Nucleus accumbens (tissue), 56 donors: ENCODE measurements at places on chromosomes 2 and 18.

DNA sequence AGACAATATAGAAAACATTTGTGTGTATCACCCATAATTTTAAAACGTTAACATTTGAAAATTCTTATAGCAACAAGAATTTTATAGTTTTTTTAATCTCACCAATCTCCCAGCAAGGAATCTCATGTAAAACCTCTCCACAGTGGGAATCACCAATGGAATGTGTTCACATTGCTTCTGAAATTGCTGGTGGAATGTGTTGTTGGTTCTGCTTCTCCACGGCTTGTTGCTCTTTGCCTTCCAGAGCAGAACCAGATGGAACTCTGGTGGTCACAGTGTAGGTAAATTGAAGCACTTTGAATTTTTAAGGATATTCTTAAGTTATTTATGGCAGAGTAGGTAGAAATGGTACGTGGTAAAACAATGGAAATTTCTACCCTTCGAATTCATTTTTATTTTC, 35.1 kb downstream of the DCAF17 start:
- DNase-seq, result no peak

- no peak for DNase-seq
These were observed 58.4 kb downstream of the SMAD4 start for GRCh38 chr18:51088410-51088809.

- DNase-seq, result no peak
These were observed 28.4 kb downstream of the ITGA4 start for GRCh38 chr2:181485638-181485946.

DNA sequence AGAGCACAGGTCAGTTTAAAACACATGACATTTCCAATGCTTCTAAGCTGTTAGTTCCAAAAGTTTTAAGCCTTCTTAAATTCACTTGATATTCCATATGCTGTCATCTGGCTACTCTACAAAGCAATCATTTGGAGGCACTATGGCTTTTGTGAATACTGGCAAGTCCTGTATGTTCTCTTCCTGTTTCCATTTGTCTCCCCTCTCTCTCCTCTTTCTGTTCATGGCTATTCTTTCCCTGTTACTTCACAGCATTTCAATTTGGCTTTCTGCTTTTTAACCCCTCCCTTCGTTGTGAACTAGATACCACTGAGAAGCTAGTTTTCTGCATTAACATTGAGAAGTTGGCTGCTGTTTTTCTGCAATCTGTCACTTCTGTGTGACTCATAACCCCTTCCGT, 1337.2 kb upstream of the CELF4 start:
- DNase-seq, result no peak

DNA sequence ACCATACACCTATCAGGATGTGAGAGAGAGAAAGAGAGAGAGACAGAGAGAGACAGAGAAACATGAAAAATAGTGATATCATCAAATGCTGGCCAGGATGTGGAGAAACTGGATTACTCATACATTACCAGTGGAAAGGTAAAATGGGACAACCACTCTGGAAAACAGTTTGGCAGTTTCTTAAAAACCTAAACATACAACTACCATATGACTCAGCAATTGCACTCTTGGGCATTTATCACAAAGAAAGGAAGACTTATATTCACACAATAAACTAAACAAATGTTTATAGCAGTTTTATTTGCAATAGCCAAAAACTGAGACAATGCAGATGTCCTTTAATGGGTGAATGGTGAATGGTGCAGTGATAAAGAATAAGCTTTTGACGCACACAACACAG, 29.1 kb downstream of the SLC4A3 start:
- DNase-seq, result no peak

DNA sequence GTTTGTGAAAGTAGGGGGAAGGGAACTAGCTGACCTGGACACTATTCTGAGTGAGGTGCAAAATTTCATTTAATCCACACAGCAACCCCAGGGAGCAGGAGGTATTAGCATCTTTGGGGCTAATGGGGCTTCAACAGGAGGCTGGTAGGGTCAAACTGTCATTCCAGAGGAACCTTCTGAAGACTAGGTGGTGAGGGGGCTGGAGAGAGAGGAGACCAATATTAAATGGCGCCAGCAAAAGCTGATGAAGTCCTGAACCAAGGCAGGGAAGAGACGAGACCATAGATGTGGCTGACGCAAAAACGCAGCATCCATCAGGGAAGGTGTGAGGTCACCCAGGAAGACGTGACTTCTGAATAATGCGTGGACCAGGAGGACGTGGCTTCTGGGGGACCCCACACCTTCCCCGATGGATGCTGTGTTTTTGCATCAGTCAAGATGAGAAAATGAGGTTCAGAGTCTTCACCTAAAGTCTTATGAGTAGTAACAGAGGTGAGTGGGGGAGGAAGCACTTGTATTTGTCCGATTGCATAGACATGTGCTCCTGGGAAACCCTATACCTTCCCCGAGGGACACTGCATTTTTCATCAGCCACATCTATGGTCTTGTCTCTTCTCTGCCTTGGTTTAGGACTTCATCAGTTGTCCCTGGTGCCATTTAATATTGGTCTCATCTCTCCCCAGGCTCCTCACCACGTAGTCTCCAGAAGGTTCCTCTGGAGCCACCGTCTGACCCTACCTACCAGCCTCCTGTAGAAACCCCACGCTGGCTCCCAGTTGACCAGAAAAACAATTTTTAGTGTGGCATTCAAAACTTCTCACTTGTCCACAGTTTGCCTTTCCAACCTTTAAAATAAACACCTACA, 188.6 kb downstream of the MYCN start:
- no peak for DNase-seq

- no peak for DNase-seq
These were observed 108.4 kb downstream of the MRO start for GRCh38 chr18:50711386-50711785.

DNA sequence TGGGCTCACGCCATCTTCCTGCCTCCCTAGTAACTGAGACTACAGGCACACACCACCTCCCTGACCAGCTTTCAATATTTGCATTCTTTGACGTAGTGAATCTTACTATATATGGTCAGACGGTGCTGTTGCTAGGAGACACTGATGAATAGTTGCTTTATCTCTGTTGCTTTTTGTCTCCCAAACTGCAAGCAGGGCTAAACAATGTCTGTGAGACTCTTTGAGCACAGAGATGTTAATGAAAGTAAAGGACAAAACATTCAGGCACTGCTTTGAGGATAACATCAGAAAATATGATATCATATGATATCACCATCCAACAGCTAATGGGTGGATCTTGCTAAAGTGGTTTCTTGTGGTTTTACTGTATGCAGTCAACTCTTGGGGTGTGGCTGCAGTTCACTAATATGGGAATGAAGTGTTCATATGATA, 43.0 kb downstream of the EMILIN2 start:
- no peak for DNase-seq

DNA sequence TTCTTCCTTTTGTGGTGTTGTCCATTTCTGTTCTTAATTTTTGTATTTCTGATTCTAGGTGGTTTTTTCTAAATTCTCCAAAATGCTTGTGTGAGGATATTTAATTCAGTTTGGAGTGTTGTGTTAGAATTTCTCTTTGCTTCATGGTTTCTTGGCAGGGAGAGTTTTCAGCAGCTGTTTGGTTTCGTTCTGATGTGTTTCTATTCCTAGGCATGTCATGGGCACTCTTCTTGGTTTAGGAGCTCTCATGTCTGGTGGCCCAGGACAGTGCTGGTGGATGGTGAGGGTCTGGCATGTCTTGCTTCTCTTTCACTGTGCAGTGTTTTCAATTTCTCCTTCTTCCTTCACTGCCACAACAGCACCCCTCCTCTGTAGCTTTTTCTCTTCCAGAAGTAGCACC, 52.9 kb downstream of the OSBPL6 start:
- no peak for DNase-seq

DNA sequence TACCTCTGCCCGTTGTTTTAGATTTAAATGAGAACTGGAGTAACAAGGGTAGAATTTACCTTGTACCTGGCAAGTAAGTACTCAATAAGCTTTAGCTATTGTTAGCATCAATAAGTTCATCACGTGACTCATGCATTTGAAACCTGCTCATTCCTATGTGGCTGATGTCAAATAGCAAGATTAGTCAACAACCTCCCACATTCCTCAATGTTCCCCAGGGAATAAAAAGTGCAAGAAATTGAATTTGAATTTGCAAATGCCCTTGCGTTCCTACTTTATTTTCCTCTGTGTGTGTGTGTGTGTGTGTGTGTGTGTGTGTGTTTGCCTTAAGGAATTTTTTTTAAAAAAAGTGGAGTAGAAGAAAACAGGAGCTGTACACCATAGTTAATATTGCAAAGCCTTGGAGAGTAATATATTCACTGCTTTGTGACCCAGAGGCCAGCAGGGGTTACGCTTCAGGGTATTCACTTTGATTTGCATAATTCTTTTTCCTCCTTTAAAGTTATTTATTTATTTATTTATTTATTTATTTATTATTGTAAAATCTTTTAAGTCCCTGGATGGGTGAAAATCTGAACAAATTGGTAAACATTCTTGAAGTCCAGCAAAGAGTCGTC, 43.9 kb upstream of the DNAH7 start:
- no peak for DNase-seq

- no peak for DNase-seq
These were observed 5.8 kb upstream of the UCN start for GRCh38 chr2:27313882-27314645.

- no peak for DNase-seq
These were observed 56.9 kb upstream of the ID2 start for GRCh38 chr2:8624855-8625398.

DNA sequence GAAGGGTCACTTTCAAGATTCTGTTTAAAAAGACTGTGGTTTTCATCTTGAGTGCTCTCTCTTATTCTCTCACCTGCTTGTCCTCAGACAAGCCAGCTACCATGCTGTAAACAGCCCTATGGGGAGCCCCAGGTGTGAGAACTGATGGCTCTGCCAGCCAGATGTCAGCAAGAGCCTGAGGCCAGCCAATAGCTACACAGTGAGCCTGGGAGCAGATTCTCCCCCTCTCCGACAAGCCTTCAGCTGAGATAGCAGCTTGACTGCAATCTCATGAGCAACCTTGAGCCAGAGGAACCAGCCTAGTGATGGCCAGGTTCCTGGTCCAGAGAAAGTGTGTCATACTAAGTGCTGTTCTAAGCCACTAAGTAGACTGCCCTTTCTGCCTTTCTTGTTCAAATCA, 272.1 kb downstream of the NAPG start:
- DNase-seq, result no peak

DNA sequence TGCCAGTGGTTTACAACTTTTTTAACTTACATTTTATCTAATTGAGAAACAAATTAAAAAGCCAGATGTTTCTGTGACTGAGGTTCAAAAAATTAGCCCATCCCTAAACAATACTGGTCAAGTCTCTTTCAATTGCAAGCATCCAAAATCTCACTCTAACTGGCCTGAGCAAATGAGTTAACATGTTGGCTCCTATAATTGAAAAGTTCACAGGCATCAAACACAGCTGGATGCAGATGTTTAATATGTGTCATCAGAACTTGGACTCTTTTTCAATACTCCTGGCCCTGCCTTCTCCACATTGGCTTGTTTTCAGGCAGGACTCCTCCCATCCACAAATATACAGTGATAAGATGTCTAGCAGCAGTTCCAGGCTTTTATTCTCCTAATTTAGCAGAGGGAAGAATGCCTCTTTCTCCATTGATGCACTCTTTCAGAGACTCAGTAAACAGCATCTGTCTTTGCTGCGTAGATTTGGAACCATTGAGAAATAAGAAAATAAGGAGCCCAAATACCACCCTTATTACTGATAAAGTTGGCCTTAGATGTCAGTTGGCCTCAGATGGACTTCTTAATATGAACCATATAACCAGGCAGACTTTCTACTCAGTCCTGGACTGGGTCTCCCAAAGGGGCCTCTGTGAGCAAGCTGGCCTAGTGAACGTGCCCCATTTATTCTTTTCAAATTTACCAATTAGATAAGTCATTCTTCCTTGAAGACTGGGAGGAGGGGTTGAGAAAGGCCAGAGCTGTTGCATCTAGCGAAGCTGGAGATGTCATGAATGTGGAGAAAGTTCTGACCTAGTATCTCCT, 30.4 kb upstream of the FN1 start:
- no peak for DNase-seq

- no peak for DNase-seq
These were observed 12.8 kb upstream of the FSHR start for GRCh38 chr2:49167131-49167530.

- DNase-seq, result no peak
These were observed 188.9 kb upstream of the ITGA4 start for GRCh38 chr2:181268174-181268867.

GRCh38 chr2:28713577-28714298, 37.9 kb upstream of the PPP1CB start:
- no peak for DNase-seq

DNA sequence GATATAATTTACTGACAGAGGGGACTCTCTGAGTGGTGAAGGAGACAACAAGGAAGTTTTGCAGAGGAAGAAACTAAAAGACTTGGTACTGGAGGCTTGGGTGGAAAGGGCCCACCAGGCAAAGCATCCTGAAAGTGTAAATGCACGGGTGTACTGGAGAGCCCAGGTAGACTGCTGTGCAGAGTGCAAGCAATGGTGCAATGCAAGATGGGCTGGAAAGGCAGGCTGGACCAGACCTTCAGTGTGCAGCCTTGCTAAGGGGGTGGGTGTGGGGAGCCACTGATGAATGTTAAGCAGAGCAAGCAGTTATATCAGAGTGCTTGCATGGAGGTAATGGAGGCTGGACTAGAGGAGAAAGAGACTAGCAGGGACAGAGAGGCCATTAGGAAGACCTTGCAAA, 10.7 kb downstream of the C2orf74 start:
- no peak for DNase-seq

DNA sequence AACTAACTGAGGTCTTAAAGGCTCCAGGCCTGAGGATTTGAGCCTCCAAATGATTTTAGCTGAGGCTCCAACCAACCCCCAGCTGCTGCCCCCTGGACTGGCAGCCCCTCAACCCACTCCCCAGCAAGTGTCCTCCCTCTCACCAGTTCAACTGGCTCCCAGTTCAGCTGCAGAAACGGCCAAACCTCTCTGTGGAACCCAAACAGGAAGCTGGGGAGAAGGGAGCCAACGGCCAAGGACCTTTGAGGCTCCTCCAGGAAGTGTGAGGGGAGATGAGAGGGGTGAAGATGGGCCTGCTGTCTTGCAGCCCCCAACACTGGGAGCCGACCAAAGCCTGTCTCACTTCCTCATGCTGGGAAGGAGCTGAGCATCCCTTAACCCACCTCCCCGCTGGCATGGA, 24.9 kb downstream of the ZFP36L2 start:
- no peak for DNase-seq

GRCh38 chr18:63090334-63090733, 229.2 kb downstream of the BCL2 start:
- no peak for DNase-seq

DNA sequence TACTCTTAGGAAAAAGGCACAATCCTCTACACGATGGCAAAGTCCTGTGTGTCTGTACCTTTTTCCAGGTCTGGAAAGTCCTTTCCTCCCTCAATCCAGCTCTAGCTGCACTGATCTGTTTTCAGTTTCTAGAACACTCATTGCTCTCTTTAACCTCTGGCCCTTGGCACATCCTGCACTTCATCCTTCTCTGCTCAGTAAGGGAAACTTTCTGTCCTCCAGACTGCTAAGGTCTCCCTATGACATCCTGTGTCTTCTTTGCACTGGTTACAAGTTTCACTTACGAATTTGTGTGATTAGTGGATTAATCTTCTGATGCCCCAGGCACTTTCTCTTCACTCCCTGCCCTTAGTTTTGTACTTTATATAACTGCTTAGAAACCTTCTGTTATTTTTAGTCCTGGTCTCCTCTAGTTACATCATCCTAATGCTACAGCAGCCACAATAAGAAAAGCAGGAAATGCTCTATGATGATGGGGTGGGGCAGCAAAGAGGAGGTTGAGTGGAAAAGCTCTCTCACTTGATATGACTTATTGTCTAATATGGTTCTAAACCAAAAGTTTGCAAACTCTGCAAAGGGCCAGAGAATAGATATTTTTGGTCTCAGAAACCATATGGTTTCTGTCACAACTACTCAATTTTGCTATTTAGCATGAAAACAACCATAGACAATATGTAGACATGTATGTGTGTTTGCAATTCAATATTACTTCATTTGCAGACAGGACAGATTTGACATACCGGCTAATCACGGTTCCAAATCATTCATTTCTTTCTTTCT, 568.2 kb downstream of the THSD7B start:
- no peak for DNase-seq
